ENCODE measurements at places on chromosomes 2 and 18. TPM values are rescaled to one million over a fixed set of nuclear protein-coding genes. Genes with fewer than 3 reads are reported as not detected.

The SIX2 gene
- total RNA-seq = not detected

The HOXD12 gene
- not detected for total RNA-seq

The FAM237A gene
- not detected for total RNA-seq

The C1QL2 gene
- total RNA-seq = not detected

The HMSD gene
- total RNA-seq = 1.1 TPM

The ALPI gene
- total RNA-seq = not detected

The TTLL4 gene
- total RNA-seq = 22.1 TPM

The SKOR2 gene
- total RNA-seq = not detected

The KYNU gene
- not detected for total RNA-seq

The L3MBTL4 gene
- 0.07 TPM for total RNA-seq

The HDHD2 gene
- 40.9 TPM for total RNA-seq

The PRKAG3 gene
- not detected for total RNA-seq

The HADHA gene
- 131 TPM for total RNA-seq

The MDH1B gene
- total RNA-seq = 0.10 TPM

The CRYGA gene
- not detected for total RNA-seq

The DUSP2 gene
- total RNA-seq = 21.3 TPM

All from activated naive CD4-positive, alpha-beta T cell treated with anti-CD3 and anti-CD28 coated beads, Interleukin-2, amount 10 ng/mL, durations not matched to agents 5 hours and 36 hours (primary cell).